ENCODE measurements at places on chromosomes 1 and 21. TPM values are rescaled to one million over a fixed set of nuclear protein-coding genes. Genes with fewer than 3 reads are reported as not detected.
A peak's percentile ranks its signal among the peaks of the same experiment; 100 is the strongest.

Gene SLC2A5
- total RNA-seq: not detected

Gene NUAK2
- 3.7 TPM for total RNA-seq

Gene MR1
- 11.3 TPM for total RNA-seq

- no peaks in the 10 kb centered on the region for H3K27me3 ChIP-seq
- no peak for DNase-seq
- H3K4me3 ChIP-seq: peak overlapping the region; percentile 20
Observed at GRCh38 chr1:156001662-156002171, 19.0 kb downstream of the SSR2 start.

DNA sequence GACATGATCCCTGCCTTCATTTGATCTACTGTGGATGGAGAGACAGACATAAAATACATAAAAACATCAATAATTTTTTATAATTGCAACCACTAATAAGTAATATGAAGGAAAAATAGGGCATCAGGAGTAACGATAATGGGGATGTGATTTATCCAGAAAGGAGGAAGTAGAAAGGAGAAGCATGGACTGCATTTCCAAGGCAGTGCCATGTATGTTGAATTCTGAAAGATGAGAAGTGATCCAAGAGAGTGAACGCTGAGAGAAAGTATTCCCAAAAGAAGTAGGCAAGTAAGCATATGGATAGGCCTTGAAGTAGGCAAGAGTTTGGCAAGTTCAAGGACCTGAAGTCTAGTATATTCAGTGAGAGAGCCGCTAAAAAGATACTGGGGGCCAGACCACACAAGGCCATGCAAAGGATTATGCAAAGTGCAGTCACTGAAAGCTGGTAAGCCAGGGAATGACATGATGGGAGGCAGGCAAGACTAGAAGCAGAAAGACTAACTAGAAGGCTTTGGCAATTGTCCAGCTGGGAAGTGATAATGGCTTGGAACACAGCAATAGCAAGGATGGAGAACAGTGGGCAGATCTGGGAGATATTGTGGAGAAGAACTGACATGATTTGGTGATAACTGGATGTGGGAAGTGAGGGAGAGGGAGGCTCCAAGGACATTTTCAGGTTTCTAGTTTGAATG, 85.9 kb downstream of the TM2D1 start:
- H3K36me3 ChIP-seq: no peaks in the 10 kb centered on the region
- H3K27ac ChIP-seq: no peak overlapping the region
- peaks cover 14% of the 10 kb centered on the region for H3K27me3 ChIP-seq

- DNase-seq: no peak
- no peak overlapping the region for H3K4me3 ChIP-seq
- no peaks in the 10 kb centered on the region for H3K27me3 ChIP-seq
- H3K4me1 ChIP-seq: peaks cover 54% of the 10 kb centered on the region
- H3K27ac ChIP-seq: peak overlapping the region; percentile 88
Observed at GRCh38 chr1:85290826-85291225, 14.4 kb upstream of the BCL10 start.

DNA sequence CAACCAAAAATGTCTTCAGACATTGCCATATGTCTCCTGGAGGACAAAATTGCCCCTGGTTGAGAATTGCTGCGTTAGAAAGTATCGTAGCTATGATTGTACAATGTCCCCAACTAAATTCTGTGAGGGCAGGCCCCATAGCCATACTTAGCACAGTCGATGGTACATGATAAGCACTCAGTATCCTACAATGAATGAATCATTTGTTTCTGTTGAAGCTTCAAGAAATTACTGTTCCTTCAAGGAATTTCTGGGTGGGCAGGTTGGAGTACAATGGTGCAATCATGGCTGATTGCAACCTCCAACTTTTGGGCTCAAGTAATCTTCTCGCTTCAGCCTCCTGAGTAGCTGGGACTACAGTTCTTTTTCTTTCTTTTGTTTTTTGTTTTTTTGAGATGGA, 4.7 kb downstream of the CAP1 start:
- H3K27ac ChIP-seq: no peak overlapping the region
- H3K4me3 ChIP-seq: no peak overlapping the region
- peaks cover 20% of the 10 kb centered on the region for H3K4me1 ChIP-seq
- H3K27me3 ChIP-seq: no peaks in the 10 kb centered on the region
- no peak for DNase-seq

DNA sequence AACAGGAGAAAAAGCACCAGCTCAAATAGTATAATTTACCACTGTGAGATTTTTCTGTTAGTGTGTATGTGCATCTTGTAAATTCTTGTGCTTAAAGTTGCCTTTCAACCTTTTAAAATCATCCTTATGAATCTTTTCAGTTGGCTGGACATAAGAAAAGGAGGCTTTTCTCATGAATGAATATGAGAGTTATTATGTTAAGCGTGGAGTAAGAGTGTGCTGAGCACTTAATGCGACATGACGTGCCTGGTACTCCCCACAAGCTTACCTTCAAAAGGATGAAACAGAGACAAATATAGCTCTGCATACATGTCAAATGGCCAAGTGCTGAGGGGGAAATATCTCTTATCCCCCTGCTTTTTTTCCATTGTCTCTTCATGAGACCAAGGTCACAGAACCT, 85.3 kb upstream of the ADGRL2 start:
- DNase-seq: no peak
- no peaks in the 10 kb centered on the region for H3K27me3 ChIP-seq
- no peaks in the 10 kb centered on the region for H3K4me1 ChIP-seq
- no peak overlapping the region for H3K27ac ChIP-seq
- no peak overlapping the region for H3K4me3 ChIP-seq

GRCh38 chr21:42666023-42666747, 12.8 kb downstream of the PDE9A start:
- H3K4me3 ChIP-seq: no peak overlapping the region
- no peak overlapping the region for H3K27ac ChIP-seq
- no peaks in the 10 kb centered on the region for H3K27me3 ChIP-seq
- no peaks in the 10 kb centered on the region for H3K36me3 ChIP-seq

DNA sequence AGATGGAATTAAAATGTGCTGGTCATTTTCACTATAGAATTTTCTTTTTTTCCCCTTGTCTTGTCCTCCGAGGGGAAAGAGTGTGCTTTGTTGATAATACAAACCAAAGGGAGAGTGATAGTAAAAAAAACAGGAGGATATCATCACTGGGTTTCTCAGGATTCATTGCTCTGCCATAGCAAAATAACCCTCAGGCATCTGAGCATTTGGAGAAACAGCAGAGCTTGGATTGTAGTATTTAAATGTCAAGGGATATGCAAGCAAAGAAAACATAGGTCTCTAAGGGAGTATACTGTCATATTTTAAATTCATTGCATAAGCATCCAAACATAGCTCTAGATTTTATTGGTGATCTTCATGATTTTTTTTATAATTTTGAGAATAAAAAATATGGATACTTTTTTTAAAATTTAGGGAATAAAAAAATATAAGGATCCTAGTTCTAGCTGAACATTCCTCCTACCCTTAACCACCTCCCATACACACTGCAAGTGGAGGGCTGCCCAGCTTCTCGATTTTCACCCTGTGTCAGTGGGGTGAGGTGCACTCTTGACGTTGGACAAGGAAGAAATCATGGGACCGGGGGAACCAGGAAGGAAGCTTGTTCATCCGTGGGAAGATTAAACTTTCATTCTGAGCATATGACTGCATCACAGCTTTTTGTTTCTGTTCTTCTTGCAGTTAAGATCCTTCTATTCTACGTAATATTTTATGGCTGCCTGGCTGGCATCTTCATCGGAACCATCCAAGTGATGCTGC, 4.4 kb downstream of the ATP1B1 start:
- peaks cover 66% of the 10 kb centered on the region for H3K4me1 ChIP-seq
- DNase-seq: peak; percentile 52
- H3K27me3 ChIP-seq: no peaks in the 10 kb centered on the region
- H3K36me3 ChIP-seq: peaks cover 100% of the 10 kb centered on the region
- H3K4me3 ChIP-seq: peak overlapping the region; percentile 91

- no peak overlapping the region for H3K27ac ChIP-seq
- DNase-seq: no peak
- peaks cover 24% of the 10 kb centered on the region for H3K4me1 ChIP-seq
- no peak overlapping the region for H3K4me3 ChIP-seq
- no peaks in the 10 kb centered on the region for H3K27me3 ChIP-seq
Observed at GRCh38 chr1:121516234-121516967, 331.6 kb downstream of the SRGAP2C start.

DNA sequence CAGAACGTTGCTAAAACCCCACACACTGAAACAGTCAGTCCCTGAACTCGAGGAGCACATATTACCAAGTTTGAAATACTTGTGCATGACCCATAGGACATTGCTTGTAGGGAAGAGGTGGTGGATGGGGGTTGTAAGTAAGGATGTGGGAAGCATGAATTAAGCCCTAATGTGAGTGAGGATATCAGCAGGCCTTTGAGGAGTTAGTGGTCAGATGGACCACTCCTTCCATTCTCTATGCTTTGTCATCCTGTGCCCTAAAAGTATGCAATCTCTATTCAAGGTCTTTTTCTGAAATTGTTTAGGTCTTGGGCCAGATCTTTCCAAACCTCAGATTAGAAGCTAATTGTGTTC, 70.9 kb upstream of the SAMSN1 start:
- H3K36me3 ChIP-seq: no peaks in the 10 kb centered on the region
- no peak overlapping the region for H3K27ac ChIP-seq
- H3K4me3 ChIP-seq: no peak overlapping the region

- no peaks in the 10 kb centered on the region for H3K4me1 ChIP-seq
- DNase-seq: no peak
- peaks cover 25% of the 10 kb centered on the region for H3K36me3 ChIP-seq
- H3K27me3 ChIP-seq: no peaks in the 10 kb centered on the region
- no peak overlapping the region for H3K27ac ChIP-seq
- no peak overlapping the region for H3K4me3 ChIP-seq
Observed at GRCh38 chr1:31432592-31433395, 19.8 kb downstream of the SERINC2 start.

- no peaks in the 10 kb centered on the region for H3K27me3 ChIP-seq
- no peak for DNase-seq
- H3K4me1 ChIP-seq: no peaks in the 10 kb centered on the region
- peaks cover 9% of the 10 kb centered on the region for H3K36me3 ChIP-seq
- H3K4me3 ChIP-seq: no peak overlapping the region
Observed at GRCh38 chr21:35032474-35033263, 16.4 kb downstream of the RUNX1 start.

Measured in Calu3 (cell line).